ENCODE measurements at places on chromosomes 5 and 9.
A peak's percentile ranks its signal among the peaks of the same experiment; 100 is the strongest.

GRCh38 chr9:108234811-108235210 is 621.0 kb downstream of the ACTL7B start:
- DNase-seq: no peak

DNA sequence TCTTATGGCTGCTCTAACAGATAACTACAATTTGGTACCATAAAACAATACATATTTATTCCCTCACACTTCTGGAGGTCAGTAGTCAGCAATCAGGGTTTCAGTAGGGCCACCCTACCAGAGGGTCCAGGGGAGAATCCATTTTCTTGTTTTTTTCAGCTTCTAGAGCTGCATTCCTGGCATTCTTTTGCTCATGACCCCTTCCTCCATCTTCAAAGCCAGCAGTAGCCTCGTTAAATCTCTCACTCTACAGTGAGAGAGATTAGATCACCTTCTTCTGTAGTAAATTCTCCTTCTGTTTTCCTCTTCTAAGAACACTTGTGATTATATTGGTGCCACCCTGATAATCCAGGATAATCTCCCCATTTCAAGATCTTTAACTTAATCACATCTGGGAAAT is 187.4 kb downstream of the RFK start:
- no peak for DNase-seq

DNA sequence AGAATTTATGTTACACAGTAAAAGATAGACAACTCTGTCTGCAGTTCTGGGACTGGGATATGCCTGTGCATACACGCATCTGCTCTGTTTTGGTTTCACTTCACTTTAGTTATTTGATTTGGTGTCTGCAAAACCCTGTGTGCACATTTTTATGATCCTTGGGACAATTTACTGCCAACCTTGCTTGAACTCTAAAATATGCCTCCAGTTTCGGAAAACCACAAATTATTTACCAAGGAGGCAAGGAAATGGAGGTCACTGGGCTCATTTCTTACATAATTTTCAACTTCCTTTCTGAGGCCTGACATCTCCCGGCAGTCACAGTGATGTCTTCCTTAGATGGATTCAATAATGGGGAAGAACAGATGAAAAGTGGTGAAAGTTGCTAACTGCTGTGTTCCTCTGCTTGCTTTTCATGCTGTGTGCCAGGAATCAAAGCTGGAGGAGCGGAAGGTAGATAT is 61.2 kb upstream of the TAF11L2 start:
- no peak for DNase-seq

- no peak for DNase-seq
Measured at GRCh38 chr9:132606066-132606465, 23.7 kb downstream of the BARHL1 start.

- no peak for DNase-seq
Measured at GRCh38 chr9:75487856-75488718, 399.8 kb downstream of the OSTF1 start.

GRCh38 chr5:131019601-131020315 is 145.3 kb downstream of the HINT1 start:
- DNase-seq: no peak

GRCh38 chr5:133974142-133974541 is 5.7 kb upstream of the C5orf15 start:
- DNase-seq: no peak

DNA sequence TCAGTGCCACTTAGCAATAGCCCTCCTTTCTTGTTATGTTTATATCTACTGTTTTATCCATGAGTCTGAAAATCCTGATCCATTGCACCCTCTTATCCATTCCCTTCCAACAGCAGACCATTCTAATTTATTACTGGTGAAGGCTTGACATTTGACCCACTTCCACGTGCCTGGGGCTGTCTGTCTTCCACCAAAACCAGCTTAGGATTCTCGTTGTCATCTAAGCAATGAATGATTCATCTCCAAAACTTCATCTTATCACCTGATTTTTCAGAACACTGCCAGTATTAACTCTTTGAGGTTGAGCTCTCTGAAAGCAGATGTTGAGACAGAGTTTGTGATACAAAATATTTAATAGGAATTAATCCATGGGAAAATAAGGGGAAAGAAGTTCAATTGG is 277.8 kb upstream of the FBXL7 start:
- DNase-seq: no peak

- DNase-seq: no peak
Measured at GRCh38 chr9:131272212-131272611, 4.1 kb downstream of the FAM78A start.

- no peak for DNase-seq
Measured at GRCh38 chr9:71209890-71210289, 88.5 kb upstream of the TRPM3 start.

GRCh38 chr5:152400846-152401245 is 4.2 kb downstream of the NMUR2 start:
- DNase-seq: no peak

GRCh38 chr5:122435234-122435633 is 123.2 kb downstream of the SNCAIP start:
- no peak for DNase-seq

GRCh38 chr5:82222597-82223574 is 55.3 kb downstream of the RPS23 start:
- no peak for DNase-seq

GRCh38 chr9:136077491-136077890 is 17.6 kb downstream of the NACC2 start:
- no peak for DNase-seq

DNA sequence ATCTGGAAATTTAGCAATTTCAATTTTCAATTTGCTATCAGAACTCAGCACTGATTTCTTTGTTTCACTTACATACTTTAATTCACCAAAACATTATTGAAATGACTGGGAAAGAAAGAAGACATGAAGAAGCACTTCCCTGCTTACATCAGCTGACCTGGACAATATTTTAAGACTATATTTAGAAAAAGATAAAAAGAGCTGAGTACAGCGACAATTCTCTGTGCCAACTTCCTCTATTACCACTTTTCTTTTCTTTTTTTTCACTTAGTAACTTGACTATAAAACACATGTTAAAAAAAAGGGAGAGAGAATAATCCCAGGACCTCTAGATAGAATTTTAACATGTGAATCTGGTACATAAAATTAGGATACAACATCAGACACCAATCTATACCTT is 35.6 kb downstream of the MEF2C start:
- DNase-seq: no peak

DNA sequence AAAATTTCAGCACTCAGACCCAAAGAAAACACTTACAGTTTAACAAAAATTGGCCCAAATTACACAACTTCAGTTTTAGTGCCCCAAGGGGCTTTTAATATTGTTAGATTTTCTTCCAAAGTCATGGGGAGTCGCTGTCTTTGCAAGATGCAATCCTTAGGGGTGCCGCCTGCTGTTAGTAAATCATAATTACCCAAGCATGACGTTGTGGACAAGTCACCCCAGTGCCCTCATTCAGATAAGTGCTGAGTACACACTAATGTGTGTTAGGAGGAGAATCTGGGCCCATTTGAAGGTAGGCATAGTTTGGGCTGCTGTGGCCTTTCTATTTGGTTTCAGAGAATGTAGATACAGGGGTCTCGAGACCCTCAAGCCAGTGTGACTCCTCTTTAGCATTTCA is 138.1 kb downstream of the SV2C start:
- no peak for DNase-seq

GRCh38 chr9:127491516-127491915 is 40.2 kb downstream of the LRSAM1 start:
- no peak for DNase-seq

DNA sequence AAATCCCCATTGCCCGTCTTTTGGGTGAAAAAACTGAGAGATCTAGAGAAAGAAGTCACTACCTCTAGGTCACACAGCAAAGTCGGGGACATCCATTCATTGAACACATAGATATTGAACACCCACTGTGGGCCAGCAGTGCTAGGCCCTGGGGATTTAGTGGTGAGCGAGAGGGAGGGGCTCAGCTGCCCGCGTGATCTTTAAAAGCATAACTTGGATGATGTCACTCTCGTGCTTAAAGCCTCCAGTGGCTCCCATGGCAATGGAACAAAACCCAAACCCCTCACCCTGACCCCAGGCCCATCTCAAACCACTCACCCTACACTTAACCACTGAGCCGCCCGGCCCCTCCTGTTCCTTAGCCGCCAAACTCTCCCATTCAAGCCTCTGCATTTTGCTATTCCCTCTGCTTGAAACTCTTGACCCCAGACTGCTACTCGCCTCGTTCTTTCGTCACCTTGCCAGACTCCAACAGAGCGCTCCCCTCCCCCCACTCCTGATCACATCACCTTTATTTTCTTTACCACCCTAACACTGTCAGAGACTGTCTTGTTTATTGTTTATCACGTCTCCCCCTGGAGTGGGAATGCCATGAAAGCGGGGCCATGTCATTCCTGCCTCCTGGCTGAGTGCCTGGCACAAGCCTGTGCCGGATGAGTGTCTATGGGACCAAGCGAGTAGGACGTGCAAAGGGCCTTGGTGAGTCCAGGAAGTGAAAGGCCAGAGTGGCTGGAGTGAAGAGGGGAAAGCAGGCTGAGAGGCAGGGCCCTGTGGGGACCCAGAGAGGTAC is 710 bp upstream of the PIP5KL1 start:
- DNase-seq: no peak

GRCh38 chr5:171647043-171647903 is 138.3 kb upstream of the SMIM23 start:
- DNase-seq: no peak

GRCh38 chr9:84325347-84325973 is 15.1 kb downstream of the SLC28A3 start:
- DNase-seq: no peak

DNA sequence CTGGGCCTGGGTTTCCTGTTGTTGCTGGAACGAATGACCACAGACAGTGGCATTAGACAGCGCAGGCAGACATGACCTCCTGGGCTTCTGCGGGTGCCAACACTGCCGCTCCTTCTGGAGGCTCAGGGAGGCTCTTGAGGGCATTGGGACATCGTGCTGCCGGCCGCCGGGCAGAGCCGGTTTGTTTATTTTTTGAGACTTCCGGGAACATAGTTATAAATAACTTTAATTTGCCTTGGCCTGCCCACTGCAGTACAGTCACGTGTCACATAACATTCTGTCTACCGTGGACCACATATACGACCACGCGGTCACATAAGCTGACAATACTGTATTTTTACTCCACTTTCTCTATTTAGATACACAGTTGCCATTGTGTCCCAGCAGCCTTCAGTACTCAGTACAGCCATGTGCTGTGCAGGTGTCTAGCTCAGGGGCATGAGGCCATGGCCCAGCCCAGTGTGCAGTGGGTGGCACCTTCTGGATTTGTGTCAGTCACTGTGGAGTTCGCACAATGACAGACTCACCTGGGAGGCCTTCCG is 8.2 kb upstream of the TOR4A start:
- no peak for DNase-seq

GRCh38 chr5:125199373-125199772 is 452.9 kb upstream of the ZNF608 start:
- no peak for DNase-seq

- no peak for DNase-seq
Measured at GRCh38 chr5:107669096-107670031, 1.4 kb downstream of the EFNA5 start.

DNA sequence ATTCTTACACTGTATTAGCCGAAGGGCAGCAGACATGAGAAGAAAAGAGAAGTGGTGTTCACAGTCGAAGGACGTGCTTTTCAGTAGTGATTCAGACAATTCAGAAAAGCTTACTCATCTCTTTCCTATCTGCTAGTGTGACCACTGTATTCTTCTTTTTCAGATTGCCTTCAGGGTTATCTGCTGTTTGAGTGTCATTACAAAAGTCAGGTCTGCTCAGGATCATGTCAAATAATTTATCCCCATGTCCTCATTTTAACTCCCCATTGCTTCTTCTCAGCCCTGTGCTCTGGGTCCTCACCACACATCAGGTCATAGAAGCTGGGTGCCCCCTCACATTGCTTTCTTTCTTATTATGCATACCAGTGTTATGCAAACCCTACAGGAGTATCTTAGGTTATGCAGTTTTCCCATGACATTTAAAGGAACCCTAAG is 394.0 kb downstream of the CETN3 start:
- no peak for DNase-seq

DNA sequence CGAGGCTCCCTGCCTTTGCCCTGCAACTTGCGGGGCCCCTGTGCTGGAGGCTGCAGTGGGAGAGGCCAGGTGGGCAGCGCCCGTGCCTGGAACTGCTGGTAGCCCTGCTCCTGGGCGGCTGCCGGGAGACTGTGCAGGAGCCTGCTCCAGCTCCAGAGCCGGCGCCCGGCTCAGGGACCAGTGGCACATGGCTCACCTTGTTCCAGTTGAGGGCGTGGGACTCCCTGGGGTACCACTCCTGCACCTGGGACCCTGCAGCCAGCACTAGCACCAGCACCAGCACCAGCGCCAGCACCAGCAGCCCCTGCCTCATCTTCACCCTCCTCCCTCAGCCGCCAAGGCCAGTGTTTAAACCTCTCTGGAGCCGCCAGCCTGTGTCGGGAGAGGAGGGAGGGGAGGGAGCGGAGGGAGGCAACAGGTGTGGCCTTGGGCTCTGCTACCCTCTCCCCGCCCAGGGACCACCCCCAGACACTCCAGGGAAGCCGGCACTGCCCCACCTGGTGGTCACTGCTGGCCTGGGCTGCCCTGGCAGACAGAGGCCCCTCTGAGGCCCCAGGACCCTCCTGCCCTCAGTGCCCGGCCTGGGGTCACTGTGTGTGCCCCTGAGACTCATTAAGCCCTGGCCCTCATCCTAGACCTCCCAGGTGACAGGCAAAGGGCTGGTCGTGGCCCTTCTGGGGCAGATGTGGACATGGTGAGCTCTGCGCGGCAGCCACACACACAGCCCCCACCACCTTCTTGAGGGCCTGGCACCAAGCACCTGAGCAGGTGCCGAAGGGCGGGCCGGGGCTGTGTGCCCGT is at the start of gene LCN10:
Gene LCN10, minus strand, starts transcription at position 350 of the 801 bp plus-strand sequence. Its CDS starts 37 bp downstream, at position 313.
- no peak for DNase-seq

GRCh38 chr5:172490514-172491461 is 36.5 kb upstream of the SH3PXD2B start:
- DNase-seq: no peak

DNA sequence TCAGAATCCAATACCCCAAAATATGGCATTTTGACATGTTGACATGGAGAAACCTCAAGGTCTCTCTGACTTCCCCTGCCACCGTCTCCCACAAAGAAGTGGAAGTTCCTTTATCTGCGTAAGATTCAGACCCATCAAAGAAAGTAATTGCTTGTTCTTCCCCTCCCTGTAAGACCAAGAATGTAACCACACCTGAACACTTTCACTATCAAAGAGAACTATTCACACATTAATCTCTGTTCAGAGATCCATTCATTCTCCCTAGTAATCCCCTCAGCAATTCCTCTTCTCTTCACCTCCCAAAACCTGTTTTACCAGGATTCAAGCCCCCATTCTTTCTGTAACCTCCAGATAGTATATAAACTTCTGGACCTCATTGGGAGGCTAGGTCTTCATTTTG is 4.1 kb upstream of the SLC1A1 start:
- DNase-seq: no peak

- DNase-seq: peak; percentile 85
Measured at GRCh38 chr9:129609486-129610212, 11.3 kb downstream of the C9orf50 start.

Measured in CD4-positive, alpha-beta T cell treated with Interleukin-10 for 1 hour (primary cell).